ENCODE measurements at places on chromosomes 16 and 17. TPM values are rescaled to one million over a fixed set of nuclear protein-coding genes. Genes with fewer than 3 reads are reported as not detected.

Gene TEX19
- total RNA-seq: not detected

Gene AOC3
- total RNA-seq: 235 TPM

Gene TMEM92
- 11.3 TPM for total RNA-seq

DNA sequence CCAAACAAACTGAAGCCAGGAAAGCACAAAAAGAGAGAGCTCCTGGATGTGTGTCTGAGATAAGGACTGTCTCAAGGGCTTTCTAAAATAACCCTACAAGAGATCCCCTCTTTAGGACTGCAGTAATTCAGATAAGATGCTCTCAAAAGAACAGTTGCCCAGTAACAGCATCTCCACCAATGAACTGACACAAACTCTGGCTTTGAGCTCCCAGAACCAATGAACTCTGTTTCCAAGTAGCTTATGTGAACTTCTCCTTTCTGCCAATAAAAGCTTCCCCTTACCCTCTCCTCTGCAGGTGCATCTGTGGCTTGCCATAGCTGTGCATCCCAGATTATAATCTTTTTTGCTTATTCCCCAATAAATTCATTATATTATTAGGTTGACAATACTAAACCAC lies 421.5 kb downstream of the SLC39A11 start:
- no peak for DNase-seq

- DNase-seq: no peak
These were observed 32.2 kb upstream of the RCVRN start for GRCh38 chr17:9937241-9937761.

- no peak for DNase-seq
These were observed 213.9 kb downstream of the C16orf78 start for GRCh38 chr16:49587511-49587910.
